T-cell (primary cell): ENCODE measurements at places on chromosomes 4 and X. TPM values are rescaled to one million over a fixed set of nuclear protein-coding genes. Genes with fewer than 3 reads are reported as not detected.

GRCh38 chrX:78527818-78528217, 131.3 kb downstream of the RTL3 start:
- H3K4me1 ChIP-seq = no peaks in the 10 kb centered on the region
- DNase-seq = no peak
- no peak overlapping the region for H3K27ac ChIP-seq
- H3K4me3 ChIP-seq = no peak overlapping the region

TLR1 gene
- 24.0 TPM for total RNA-seq

GRCh38 chr4:64271601-64272081, 137.6 kb downstream of the TECRL start:
- DNase-seq = no peak
- no peaks in the 10 kb centered on the region for H3K27me3 ChIP-seq
- H3K27ac ChIP-seq = no peak overlapping the region
- H3K36me3 ChIP-seq = no peaks in the 10 kb centered on the region
- no peak overlapping the region for H3K4me3 ChIP-seq

DNA sequence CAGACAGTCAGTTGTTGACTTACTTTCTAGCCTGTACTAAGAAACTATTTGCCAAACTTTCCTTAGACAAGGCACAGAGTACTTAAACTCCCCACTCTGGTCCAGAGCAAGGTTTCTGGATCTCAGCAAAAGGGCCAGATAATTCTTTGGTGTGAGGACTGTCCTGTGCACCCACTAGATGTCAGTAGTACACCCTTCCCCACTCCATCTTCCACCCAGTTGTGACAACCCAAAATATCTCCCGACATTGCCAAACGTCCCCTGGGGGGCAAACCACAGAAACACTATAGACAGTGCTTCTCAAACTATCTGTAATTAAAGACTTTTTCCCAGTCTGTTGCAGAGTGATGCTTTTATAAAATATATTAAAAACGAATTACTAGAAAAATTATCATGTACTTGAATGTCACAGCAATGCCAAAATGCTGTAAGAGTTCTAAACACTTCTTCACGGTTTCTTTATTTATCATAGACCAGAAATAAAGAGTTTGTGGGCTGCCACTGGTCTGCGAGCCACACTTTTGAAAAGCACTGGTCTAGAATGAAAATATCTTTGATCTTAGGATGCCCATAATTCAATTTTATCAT, 203.5 kb downstream of the PRDM5 start:
- DNase-seq = no peak
- no peak overlapping the region for H3K27ac ChIP-seq
- H3K4me3 ChIP-seq = no peak overlapping the region

DNA sequence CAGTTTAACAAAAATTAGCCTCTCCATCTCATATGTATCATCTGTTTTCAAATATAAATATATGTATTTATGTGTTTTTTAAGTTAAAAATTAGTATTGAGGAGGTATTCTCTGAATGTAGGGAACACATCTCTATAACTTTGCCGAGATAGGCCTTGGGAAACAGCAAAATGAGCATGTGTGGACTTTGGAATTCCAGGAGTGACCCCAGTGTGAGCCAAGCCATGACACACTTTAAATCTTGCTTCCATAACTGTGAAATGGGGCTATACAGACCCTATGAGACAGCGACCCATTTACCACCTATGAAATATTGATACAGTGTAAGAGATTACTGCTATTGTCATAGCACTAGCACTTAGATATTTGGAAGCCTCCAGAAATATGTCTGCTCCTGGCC, 58.8 kb downstream of the FRMPD4 start:
- H3K36me3 ChIP-seq = no peaks in the 10 kb centered on the region
- no peak overlapping the region for H3K27ac ChIP-seq
- no peaks in the 10 kb centered on the region for H3K27me3 ChIP-seq
- DNase-seq = no peak
- no peaks in the 10 kb centered on the region for H3K4me1 ChIP-seq

MAGEA4 gene
- not detected for total RNA-seq

GRCh38 chr4:38177641-38178391, 217.6 kb downstream of the PTTG2 start:
- no peaks in the 10 kb centered on the region for H3K27me3 ChIP-seq
- no peaks in the 10 kb centered on the region for H3K36me3 ChIP-seq
- peaks cover 14% of the 10 kb centered on the region for H3K4me1 ChIP-seq
- peak overlapping the region; percentile 66 for H3K27ac ChIP-seq
- peak; percentile 35 for DNase-seq

DNA sequence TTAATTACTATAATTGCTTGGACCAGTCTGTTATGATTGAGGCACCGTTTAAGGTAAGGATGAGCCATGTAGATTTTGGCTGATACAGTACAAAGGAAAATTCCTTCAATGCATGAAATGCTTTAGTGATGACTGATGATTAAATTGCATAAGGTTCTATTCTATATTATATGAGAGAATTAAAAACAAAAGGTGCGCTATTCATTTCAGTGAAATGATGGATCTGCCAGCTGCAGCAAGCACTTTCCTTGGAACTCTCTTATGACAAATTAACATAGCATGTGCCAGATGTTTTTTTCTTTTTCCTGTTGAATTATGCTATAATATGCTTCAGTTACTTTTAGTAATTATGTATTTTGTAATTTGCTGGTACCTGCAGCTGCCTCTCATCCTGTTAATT, 98.5 kb downstream of the JADE1 start:
- no peak for DNase-seq
- no peak overlapping the region for H3K27ac ChIP-seq
- no peak overlapping the region for H3K4me3 ChIP-seq
- no peaks in the 10 kb centered on the region for H3K27me3 ChIP-seq
- H3K36me3 ChIP-seq = no peaks in the 10 kb centered on the region

SLITRK4 gene
- not detected for total RNA-seq

GRCh38 chr4:3708611-3709010, 57.6 kb upstream of the ADRA2C start:
- no peak overlapping the region for H3K4me3 ChIP-seq
- no peak for DNase-seq

- no peak for DNase-seq
- H3K4me3 ChIP-seq = no peak overlapping the region
- no peaks in the 10 kb centered on the region for H3K4me1 ChIP-seq
- no peaks in the 10 kb centered on the region for H3K27me3 ChIP-seq
- H3K27ac ChIP-seq = no peak overlapping the region
Measured at GRCh38 chr4:143773998-143774895, 73.8 kb upstream of the FREM3 start.

GRCh38 chrX:103413705-103414387, 37.5 kb downstream of the BEX3 start:
- H3K4me3 ChIP-seq = no peak overlapping the region
- H3K27me3 ChIP-seq = peaks cover 6% of the 10 kb centered on the region
- no peak for DNase-seq
- H3K4me1 ChIP-seq = no peaks in the 10 kb centered on the region
- no peaks in the 10 kb centered on the region for H3K36me3 ChIP-seq
- H3K27ac ChIP-seq = no peak overlapping the region

DNA sequence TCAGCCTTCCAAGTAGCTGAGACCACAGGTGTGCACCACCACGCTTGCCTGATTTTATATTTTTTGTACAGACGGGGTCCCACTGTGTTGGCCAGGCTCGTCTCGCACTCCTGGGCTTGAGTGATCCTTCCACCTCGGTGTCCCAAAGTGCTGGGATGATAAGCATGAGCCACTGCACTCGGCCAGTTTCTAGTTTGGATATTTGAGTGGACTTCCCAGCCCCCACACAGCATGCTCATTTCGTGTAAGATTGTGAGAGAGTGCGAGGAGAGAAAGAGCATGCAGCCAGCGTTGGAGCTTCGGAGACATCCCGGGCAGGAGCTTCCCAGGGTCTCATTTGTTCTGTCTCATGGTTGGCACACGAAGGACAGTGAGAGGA, 31.8 kb downstream of the ARSD start:
- H3K27me3 ChIP-seq = no peaks in the 10 kb centered on the region
- H3K27ac ChIP-seq = no peak overlapping the region
- no peak for DNase-seq
- H3K4me1 ChIP-seq = no peaks in the 10 kb centered on the region
- H3K36me3 ChIP-seq = no peaks in the 10 kb centered on the region
